ENCODE measurements at places on chromosomes 16 and 17. TPM values are rescaled to one million over a fixed set of nuclear protein-coding genes. Genes with fewer than 3 reads are reported as not detected.
A peak's percentile ranks its signal among the peaks of the same experiment; 100 is the strongest.

DNA sequence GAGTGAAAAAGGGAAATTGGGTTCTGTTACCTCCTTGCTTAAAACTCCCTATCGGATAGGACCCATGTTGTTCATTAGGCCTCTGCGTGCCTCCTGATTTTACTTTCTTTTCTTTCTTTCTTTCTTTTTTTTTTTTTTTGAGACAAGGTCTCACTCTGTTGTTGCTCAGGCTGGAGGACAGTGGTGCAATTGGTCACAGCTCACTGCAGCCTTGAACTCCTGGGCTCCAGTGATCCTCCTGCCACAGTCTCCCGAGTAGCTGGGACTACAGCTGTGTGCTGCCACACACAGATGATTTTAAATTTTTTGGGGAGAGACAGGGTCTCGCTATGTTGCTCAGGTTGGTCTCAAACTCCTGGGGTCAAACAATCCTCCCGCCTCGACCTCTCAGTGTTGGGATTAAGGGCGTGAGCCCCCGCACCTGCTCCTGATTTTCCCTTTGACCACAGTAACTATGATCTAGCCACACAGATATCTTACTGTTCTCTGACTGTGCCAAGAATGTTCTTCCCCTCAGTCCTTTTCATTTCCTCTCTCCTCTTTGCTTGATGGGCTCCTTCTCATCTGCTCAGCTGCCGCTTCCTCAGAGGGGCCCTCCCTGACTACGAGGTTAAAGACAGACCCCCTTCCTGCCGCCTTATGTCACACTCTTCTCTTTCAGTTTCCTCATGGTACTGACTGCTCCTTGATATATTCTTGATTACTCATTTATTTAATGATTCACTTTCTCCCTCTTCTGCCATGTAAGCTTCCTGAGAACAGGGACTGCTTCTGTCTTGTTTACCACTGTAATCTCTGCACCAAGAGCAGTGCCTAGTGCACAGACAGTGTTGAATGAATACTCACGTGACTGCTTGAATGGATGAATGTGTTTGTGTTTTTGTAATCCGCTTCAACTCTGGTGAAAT lies 44.3 kb downstream of the LCMT1 start:
- H3K27me3 ChIP-seq: no peaks in the 10 kb centered on the region
- H3K4me1 ChIP-seq: no peaks in the 10 kb centered on the region
- H3K27ac ChIP-seq: no peak overlapping the region
- H3K4me3 ChIP-seq: no peak overlapping the region
- DNase-seq: no peak

DNA sequence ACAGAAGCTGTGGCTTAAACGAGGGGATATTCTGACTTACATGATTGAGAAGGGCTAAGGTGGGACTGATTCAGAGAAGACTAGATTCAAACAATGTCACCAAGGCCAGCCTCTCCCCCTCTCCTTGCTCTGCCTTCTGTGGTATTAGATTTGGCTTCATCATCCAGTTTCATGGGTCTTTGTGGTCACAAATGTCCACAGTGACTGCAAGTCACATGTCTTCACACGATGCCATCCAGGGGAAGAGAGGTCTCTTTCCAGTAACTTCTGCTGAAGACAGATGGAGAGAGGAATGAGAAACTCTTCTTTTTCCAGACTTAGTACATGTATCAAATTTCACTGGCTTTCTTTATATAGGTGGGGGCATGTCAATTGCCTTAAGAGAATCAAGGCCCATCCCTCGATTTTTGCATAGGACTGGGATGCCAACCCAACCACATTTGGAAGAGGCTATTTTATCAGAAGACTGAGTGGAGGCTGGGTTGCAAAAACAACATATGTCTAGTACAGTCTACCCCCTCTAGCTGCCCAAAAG lies 57.3 kb upstream of the HNF1B start:
- no peak overlapping the region for H3K27ac ChIP-seq
- no peaks in the 10 kb centered on the region for H3K27me3 ChIP-seq
- no peak overlapping the region for H3K4me3 ChIP-seq
- no peaks in the 10 kb centered on the region for H3K4me1 ChIP-seq

CRHR1 gene
- not detected for total RNA-seq

GRCh38 chr17:78391843-78392242 lies 13.4 kb downstream of the PGS1 start:
- no peaks in the 10 kb centered on the region for H3K27me3 ChIP-seq
- no peak for DNase-seq
- peak overlapping the region; percentile 24 for H3K27ac ChIP-seq
- peaks cover 4% of the 10 kb centered on the region for H3K36me3 ChIP-seq

DNA sequence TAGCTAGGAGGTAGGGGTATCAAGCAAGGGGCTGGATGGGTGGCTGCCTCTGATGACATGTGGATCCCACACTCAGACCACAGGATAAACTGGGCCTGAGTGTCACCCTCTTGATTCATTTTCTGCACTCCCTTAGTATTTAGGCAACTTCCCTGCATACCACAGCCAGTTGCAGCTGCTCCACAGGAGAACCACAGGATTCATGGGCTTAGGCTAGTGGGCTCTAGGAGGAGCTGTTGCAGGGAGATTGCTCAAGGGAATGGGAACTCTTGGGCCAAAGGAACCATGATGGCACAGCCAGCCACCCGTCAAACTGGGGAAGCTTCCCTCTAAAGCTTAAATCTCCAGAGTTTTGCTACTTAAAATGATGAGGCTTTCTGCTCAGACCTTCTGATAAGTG lies 269.7 kb upstream of the ASIC2 start:
- no peaks in the 10 kb centered on the region for H3K36me3 ChIP-seq
- H3K4me1 ChIP-seq: no peaks in the 10 kb centered on the region
- H3K27ac ChIP-seq: no peak overlapping the region

DNA sequence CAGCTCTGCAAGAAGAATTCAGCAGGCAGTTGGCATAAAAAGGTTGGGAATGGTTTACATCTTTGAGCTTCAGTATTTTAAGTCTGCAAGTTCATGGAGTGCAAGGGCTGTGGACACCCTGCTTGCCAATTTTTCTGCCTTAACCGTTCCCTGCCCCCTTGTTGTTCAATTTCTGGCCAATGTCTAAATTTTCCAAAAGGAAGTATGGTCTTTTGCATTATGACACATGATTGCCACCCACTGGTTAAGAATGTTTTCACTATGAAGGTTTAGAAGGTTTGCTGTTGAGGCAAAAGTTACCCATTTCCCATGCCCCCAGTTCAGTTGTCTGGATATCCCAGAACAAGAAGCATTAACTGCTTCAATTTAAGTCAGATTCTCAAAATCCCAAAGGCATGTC lies 441.9 kb downstream of the CDH13 start:
- H3K36me3 ChIP-seq: no peaks in the 10 kb centered on the region
- H3K4me3 ChIP-seq: no peak overlapping the region
- no peaks in the 10 kb centered on the region for H3K4me1 ChIP-seq
- no peaks in the 10 kb centered on the region for H3K27me3 ChIP-seq
- no peak for DNase-seq
- H3K27ac ChIP-seq: no peak overlapping the region

GRCh38 chr17:50045154-50045553 lies 10.8 kb upstream of the ITGA3 start:
- H3K27ac ChIP-seq: no peak overlapping the region
- H3K36me3 ChIP-seq: no peaks in the 10 kb centered on the region
- H3K4me3 ChIP-seq: no peak overlapping the region
- no peaks in the 10 kb centered on the region for H3K4me1 ChIP-seq
- H3K27me3 ChIP-seq: no peaks in the 10 kb centered on the region
- no peak for DNase-seq

EME1 gene
- 48.5 TPM for total RNA-seq

DNA sequence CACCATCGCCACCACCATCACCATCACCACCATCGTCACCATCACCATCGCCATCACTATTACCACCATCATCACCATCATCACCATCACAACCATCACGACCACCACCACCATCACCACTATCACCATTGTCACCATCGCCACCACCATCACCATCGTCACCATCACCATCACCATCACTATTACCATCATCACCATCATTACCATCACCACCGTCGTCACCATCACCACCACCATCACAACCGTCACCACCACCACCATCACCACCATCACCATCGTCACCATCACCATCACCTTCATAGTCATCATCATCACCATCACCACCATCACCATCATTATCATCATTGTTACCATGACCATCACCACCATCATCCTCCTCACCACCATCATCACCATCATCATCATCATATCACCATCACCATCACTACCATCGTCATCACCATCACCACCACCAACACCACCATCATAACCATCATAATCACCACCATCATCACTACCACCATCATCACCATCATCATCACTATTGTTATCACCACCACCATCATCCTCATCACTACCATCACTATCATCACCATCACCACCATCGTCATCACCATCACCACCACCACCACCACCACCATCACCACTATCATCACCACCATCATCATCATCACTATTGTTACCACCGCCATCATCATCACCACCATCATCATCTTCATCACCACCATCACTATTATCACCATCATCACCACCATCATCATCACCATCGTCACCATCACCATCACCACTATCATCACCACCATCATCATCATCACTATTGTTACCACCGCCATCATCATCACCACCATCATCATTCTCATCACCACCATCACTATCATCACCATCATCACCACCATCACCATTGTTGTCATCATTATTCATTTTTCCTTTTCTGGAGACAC lies 51.5 kb upstream of the ZNF469 start:
- H3K27ac ChIP-seq: no peak overlapping the region
- no peaks in the 10 kb centered on the region for H3K27me3 ChIP-seq
- no peak overlapping the region for H3K4me3 ChIP-seq
- no peaks in the 10 kb centered on the region for H3K36me3 ChIP-seq
